Ovary (tissue), 10 donors: ENCODE measurements at places on chromosomes 12 and 14. TPM values are rescaled to one million over a fixed set of nuclear protein-coding genes. Genes with fewer than 3 reads are reported as not detected.

DNA sequence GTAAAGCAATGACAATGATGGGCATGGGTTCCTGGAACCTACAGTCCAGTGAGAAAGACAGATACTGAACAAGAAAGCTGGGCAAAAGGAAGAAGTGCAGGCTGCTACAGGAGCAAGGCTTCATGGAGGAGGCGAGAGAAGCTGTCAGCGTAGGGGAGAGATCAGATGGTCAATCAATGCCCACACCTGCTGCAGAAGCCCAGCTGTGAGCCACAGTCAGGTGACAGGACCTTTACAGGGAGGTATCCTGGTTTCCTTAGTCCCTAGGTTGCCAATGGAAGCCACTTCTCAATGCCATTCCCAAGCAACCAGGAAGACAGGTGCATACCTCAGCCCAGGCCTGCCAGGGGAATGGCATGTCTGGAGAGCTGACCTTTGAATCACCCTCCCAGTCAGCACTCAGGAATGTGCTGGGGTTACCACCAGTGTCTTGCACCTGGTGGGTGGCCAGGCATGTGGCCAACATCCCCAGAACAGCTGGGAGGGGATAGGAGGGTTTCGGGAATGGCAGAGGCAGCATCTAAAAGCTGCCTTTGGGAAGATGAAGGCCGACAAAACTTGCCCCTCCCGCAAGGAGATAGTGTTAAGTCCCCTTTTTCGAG lies 170.3 kb downstream of the TTC7B start:
- no peak for DNase-seq
- H3K36me3 ChIP-seq = no peaks in the 10 kb centered on the region
- no peaks in the 10 kb centered on the region for H3K27me3 ChIP-seq
- no peak overlapping the region for H3K27ac ChIP-seq

DNA sequence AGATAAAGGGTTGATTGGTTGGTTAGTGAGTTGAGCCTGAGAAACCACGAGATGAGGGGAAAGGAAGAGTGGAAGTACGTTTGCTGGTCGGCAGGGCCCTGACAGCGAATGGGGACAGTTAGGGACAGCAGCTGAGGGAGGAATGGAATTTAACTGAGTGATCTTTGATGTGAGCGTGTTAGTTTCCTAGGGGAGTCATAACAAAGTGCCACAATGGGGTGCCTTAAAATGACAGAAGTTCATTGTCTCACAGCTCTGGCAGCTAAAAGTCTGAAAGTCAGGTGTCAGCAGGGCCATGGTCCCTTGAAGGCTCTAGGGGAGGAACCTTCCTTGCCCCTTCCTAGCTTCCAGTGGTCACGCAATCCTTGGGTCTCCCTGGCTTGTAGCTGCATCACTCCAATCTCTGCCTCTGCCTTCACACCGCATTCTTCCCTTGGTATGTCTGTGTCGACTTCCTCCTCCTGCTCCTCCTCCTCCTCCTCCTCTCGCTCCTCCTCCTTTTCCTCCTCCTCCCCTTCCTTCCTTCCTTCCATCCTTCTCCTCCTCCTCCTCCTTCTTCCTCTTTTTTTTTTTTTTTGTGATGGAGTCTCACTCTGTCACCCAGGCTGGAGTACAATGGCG lies 26.0 kb upstream of the RIN3 start:
- no peaks in the 10 kb centered on the region for H3K36me3 ChIP-seq
- no peaks in the 10 kb centered on the region for H3K27me3 ChIP-seq
- H3K27ac ChIP-seq = no peak overlapping the region
- peaks cover 2% of the 10 kb centered on the region for H3K4me1 ChIP-seq

TAS2R42 gene
- total RNA-seq = not detected

- no peaks in the 10 kb centered on the region for H3K27me3 ChIP-seq
- H3K4me1 ChIP-seq = no peaks in the 10 kb centered on the region
- no peak overlapping the region for H3K4me3 ChIP-seq
- H3K27ac ChIP-seq = no peak overlapping the region
- no peaks in the 10 kb centered on the region for H3K36me3 ChIP-seq
Observed at GRCh38 chr14:78519863-78520262, 349.7 kb downstream of the NRXN3 start.

DNA sequence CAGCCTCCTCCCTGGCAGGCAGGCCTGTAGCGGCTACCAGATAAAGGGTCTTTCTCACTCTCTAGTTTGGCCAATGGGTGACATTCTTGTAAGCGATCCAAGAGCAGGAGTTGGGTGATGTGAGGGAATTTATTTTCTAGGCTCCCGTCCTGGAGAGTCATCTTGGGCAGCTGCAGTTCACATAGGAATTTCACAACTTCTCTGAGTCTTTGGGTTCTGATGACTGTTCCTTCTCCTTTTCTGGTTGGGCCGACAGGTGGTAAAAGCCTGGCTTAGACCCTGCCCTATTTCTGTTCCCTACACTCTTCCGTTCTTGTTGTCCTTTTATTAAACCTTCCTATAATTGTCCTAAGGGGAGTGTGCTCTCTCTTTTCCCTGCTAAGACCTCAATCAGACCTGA lies 42.6 kb upstream of the POC1B start:
- no peak overlapping the region for H3K27ac ChIP-seq
- no peaks in the 10 kb centered on the region for H3K36me3 ChIP-seq
- H3K4me3 ChIP-seq = no peak overlapping the region
- DNase-seq = no peak

SIX6 gene
- not detected for total RNA-seq

DNA sequence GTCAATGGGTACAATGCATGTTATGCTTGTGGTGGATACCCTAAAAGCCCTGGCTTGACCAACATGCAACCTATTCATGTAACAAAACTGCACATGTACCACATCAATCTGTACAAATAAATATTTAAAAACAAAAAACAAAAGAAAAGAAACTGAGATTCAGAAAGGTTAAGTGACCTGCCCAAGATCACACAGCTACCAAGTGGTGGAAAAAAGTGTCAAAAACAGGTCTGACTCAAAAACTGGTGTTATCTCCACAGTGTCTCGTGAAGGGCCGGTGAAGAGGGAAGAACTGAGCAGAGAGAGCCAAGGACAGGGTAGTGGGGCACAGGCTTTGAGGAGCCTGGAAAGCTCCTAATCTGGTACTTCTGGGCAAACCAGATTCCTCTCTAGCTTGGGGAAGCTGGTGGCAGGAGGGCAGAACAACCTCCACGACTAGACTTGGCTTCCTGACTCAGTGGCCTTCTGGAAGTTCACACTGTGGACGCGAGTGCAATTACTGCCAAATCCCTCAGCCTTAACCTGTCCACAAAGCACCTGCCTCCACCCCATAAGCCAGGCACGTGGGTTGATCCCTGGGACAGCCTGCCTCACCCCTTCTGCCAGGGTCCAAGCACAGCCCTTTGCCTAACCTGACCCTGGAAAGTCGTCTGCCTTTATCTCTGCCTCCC lies 15.6 kb downstream of the ZBTB39 start:
- H3K4me1 ChIP-seq = no peaks in the 10 kb centered on the region
- no peak overlapping the region for H3K27ac ChIP-seq
- DNase-seq = no peak
- H3K36me3 ChIP-seq = no peaks in the 10 kb centered on the region
- no peak overlapping the region for H3K4me3 ChIP-seq

DNA sequence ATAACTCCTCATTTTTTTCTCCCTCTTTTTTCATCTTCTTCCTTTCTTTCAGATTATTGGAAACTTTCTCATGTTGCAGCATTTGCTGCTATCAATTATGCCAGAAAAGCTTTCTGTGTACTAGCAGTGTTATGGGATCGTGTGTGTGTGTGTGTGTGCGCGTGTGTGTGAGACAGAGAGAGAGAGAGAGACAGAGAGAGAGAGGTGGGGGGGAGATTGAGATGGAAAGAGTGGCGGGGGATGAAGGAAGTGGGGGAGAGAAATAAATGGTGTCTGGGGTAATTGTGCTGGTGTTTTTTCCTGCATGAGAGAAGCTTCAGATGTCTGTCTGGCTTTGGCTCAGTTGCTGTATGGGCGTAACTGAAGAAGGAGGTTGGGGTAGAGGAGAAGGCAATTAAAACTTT lies 268.9 kb downstream of the RAD51B start:
- no peak overlapping the region for H3K27ac ChIP-seq
- H3K27me3 ChIP-seq = no peaks in the 10 kb centered on the region
- peak; percentile 51 for DNase-seq
- H3K36me3 ChIP-seq = no peaks in the 10 kb centered on the region
- peak overlapping the region; percentile 29 for H3K4me3 ChIP-seq

AQP6 gene
- not detected for total RNA-seq
